ENCODE measurements at places on chromosomes 4 and X. TPM values are rescaled to one million over a fixed set of nuclear protein-coding genes. Genes with fewer than 3 reads are reported as not detected.

GRCh38 chrX:115650916-115651315, 89.9 kb downstream of the PLS3 start:
- peak; percentile 15 for DNase-seq

DNA sequence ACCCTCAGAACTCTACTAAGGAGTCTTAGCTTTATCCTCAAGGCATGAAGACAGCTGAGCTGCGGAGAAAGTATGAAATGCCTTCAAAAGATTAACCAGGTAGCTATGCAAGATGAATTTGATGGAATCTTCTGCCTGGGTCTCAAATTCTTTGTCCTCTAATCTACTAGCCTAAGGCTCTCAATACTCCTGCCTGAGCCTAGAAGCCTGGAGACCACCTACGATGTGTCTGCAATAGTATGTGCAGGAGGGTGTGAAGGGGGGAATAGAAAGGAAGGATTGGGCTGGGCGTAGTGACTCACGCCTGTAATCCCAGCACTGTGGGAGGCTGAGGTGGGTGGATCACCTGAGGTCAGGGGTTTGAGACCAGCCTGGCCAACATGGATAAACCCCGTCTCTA, 178.2 kb upstream of the GPC4 start:
- DNase-seq: no peak

- no peak for DNase-seq
Observed at GRCh38 chrX:109830704-109831206, 97.7 kb upstream of the ACSL4 start.

DNA sequence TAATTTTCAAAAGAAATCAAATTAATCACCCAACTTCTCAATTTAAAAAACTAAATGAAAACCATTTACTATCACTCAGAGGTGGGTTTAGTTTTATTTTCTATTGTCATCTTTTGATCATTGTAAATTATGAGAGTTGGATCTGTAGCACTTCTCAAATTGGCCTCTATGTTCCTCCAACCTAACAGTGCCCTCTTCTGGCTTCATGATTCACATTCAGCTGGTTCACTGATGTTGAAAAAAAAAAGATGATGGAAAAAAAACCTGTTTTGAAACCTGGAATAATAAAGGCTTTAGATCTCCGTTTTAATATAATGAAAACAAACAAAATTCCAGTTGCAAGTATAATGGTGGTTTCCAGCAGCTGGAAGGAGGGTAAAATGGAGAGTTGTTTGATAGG, 2.4 kb upstream of the NBDY start:
- peak; percentile 9 for DNase-seq

DNA sequence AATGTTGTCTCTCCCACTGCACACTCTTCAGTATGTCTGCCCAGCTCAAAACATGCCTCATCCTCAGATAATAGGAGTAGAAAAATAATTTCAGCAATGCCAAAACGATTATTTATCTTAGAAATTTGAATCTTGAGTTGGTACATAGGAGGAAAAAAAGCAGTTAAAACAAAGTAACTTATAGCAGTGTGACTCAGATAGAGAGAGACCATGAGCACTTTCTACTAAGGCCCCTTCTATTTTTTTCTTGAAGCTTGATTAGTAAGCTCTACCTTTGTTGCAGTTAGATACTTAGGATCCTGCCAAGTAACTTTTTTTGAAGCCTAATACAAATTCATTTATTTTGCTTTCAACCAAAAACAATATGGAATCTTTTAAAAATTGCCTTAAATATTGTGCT, 212.3 kb downstream of the MAD2L1 start:
- no peak for DNase-seq

DNA sequence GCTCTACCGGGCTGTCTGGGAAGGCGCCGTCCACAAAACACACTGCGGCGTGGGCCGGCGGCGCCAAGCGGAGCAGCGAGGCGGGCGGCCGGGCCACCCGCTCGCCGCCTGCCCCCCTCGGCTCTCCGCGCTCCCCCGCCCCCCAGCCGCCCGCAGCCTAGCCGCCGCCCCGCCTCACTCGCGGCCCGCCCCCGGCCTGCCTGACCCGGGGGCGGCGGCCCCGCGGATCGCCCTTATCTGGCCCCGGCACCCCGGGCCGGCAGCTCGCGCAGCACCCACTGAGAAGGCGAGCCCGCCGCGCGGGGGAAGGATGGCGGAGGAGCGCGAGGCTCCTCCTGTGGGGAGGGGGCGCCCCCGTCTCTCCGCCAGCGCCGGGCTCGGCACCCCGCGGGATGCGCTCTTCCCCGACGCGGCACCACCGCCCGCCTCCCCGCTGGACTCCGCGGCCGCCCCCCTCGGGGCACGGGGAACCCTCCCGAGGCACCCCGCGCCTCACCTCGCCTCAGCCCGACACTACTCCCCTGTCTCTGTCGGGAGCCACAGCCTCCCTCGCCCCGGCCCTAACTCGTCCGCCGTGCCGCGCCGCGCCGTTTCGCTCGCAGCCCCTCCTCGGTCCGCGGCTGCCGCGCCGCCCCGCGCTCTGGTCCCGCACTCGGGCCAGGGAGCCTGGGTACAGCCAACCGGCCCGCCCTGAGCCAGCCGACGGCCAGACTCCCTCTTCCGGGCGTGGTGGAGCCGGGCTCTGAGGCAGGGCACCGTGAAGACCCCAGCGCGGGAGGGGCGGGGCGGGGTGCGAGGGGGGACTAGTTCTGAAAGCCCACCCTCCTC, 566 bp downstream of the ATP11C start:
- peak; percentile 47 for DNase-seq

DNA sequence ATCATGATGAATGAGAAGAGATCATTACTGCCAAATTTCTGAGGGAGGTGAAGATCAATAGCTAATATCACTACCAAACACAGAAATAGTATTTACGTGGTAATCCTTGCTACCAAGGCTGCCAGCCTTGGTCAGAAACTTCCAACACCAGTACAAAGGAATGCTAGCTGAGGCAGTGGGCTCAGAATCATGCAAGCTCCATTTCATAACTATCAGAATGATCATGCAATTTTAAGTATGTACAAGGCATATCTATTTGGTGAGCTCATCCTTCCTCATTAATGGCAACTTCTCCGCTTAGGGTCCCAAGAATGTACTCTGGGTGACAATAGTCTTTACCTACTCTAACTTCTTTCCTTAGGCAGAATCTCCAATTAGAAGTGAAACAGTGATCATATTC, 135.0 kb downstream of the GPC3 start:
- no peak for DNase-seq

DNA sequence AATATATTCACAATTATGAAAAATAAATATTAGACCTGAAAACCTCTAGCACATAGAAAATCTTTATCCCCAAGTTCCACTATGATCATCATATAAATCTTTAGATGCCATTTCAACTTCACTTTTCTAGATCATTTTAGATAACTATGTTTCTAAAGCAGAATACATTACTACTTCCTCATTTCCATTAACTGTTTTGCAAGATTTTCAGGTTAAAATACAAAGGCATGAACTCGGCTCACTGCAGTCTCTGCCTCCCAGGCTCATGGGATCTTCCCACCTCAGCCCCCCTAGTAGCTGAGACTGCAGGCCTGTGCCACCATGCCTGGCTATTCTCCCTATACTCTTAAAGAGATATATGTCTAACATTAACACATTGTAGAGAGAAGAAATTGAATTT, 1365.9 kb upstream of the AGA start:
- DNase-seq: no peak

DNA sequence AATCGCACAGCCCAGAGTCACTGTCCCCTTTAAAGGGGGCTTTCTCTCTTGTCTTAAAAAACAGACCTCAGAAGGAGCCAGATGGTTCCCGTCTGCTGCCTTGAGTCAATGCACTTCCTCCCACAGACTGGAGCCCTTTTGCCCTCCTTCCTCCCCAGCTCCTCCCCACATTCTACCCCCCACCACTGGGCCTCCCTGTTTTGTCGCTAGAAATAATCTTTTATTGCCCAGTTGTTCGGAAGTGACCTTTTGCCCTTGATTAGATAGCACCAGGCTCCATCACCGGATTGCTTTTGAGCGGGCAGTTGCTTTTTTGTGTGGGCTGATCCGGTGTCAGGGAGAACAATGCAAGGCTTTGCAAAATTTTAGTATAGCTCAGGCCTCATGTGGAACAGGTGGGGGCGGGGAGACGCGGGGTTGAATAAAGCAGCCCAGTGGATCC, 47.7 kb downstream of the SPRY1 start:
- no peak for DNase-seq

- no peak for DNase-seq
Observed at GRCh38 chr4:106314960-106315359, 1.0 kb downstream of the TBCK start.

DNA sequence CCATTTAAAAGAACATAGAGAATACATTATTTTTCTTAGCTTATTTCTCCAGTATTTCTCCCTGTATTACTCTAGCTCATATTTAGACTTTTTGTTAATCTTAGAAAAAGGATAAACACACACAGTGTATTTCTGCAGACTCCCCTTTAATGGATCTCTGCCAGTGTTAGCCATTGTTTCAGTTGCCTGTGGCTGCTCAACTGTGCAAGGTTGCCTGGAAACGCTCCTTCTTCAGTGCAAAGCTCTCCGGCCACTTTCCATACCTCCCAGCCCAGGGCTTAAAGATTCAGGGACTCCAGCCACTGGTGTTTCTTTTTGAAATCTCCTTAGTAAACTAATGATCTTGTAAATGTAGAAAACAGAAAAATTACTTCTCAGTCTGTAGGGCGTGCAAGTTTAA, 104.9 kb downstream of the SLIT2 start:
- DNase-seq: no peak

- no peak for DNase-seq
Observed at GRCh38 chr4:151988591-151988990, 227.8 kb upstream of the GATB start.

DNA sequence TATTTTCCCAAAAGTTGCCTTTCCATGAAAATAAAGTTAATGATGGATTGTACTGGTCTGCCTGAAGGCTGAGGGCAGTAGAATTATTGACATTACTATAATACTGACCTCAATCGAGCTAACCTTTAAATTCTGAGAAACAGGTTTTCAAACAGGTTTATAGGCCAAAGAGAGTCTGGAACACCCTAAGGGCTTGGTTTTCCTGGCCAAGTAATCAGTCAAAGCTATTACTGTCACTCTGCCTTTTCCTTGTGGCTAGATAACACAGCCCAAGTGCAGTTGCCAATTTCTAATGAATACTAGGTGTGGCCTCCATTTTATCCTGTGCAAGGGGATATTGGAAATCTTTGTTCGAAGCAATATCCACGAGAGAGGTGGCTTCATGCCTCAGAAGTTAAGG, 75.2 kb downstream of the INTS12 start:
- DNase-seq: no peak

GRCh38 chr4:32087211-32087610, 1367.0 kb downstream of the PCDH7 start:
- DNase-seq: no peak

GRCh38 chrX:101709384-101709783, 49.7 kb upstream of the ARMCX2 start:
- no peak for DNase-seq

GRCh38 chrX:139720979-139721378, 13.0 kb upstream of the MCF2 start:
- DNase-seq: no peak

DNA sequence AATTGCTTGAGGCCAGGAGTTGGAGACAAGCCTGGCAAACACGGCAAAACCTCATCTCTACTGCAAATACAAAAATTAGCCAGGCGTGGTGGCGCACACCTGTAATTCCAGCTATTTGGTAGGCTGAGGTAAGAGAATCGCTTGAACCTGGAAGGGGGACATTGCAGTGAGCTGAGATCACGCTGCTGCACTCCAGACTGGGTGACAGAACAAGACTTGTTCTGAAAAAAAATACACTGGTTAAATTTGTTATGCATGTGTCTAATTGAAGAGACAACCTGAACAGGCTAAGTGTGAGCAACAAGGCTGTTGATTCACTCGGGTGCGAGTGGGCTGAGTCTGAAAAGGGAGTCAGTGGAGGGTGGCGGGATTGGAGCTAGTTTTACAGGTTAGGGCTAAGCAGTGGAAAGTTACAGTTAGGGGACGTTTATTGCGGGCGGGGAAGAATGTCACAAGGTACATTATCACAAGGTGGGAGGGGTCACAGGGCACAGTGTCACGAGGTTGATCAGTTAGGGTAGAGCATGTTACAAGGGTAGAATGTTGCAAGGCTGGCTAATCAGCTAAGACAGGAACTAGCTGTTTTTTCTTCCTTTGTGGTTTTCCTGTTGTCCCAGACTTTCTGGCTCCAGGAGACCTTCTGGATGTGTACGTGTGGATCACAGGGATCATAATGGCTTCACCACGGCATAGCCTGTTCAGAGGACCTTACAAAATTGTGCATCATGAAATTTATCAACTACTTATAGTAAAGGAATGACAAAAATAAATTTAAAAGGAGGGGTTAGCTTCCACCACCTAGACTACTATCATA, 115.8 kb downstream of the NAA11 start:
- no peak for DNase-seq

DNA sequence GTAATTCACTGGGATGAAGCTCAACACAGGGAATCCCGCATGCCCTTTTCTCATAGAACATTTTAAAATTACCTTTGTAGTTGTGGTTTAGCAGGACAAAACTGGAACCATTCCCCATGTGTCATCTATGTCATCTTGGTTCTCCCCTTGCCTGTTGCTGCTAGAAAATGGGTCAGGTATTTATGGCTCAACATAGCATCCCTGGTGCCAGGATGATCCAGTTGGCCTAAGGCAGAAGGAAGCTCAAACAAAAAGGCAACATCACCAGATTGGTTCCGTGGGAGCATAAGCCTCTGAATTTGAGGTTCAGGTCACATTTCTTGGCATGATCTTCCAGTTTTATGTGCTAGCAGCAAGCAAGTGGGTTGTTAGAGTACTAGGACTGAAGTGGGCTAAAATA, 552.6 kb upstream of the BOD1L1 start:
- DNase-seq: no peak

DNA sequence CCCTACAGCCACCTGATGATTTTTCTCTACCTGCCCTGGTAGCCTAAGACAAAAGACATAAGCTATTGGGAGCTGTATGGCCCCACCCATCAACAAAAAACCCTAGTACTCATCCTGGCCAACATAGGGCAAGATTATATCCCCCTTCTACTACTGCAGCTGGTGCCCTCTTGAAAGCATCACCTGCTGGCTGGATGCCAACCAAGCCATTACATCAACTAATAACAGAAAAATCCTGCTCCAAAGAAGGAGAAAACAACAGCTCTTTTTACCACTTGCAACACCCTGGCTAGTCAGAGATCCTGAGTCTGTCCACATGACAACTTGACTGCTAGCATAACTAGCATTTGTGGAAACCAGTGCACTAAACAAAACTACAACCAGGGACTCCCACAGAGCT, 43.6 kb upstream of the UPRT start:
- no peak for DNase-seq

CDKL2 gene
- total RNA-seq: 0.30 TPM

PABPC1L2B gene
- total RNA-seq: not detected

PPM1K gene
- 84.1 TPM for total RNA-seq

C4orf50 gene
- total RNA-seq: 3.5 TPM

PGM2 gene
- total RNA-seq: 22.1 TPM

HPSE gene
- total RNA-seq: 9.1 TPM

HSFX3 gene
- not detected for total RNA-seq

CDX4 gene
- not detected for total RNA-seq

BTK gene
- 2.7 TPM for total RNA-seq

MAGEA10 gene
- not detected for total RNA-seq

MAOB gene
- total RNA-seq: not detected

Data from CD4-positive, CD25-positive, alpha-beta regulatory T cell (primary cell).